ENCODE measurements at places on chromosomes 2 and 18.

- DNase-seq: no peak
These were observed 25.5 kb upstream of the RALBP1 start for GRCh38 chr18:9449600-9450414.

GRCh38 chr2:45891719-45892424 lies 240.4 kb downstream of the PRKCE start:
- DNase-seq: no peak

- no peak for DNase-seq
These were observed 5.6 kb upstream of the ASB1 start for GRCh38 chr2:238420878-238421694.

- peak; percentile 3 for DNase-seq
These were observed at the start of gene IGFBP2 for GRCh38 chr2:216632952-216633615. TSS of gene IGFBP2 (plus strand) at chr2:216633420. CDS start at chr2:216633524, 104 bp downstream.

GRCh38 chr2:65369574-65369973 lies 62.8 kb downstream of the SPRED2 start:
- no peak for DNase-seq

DNA sequence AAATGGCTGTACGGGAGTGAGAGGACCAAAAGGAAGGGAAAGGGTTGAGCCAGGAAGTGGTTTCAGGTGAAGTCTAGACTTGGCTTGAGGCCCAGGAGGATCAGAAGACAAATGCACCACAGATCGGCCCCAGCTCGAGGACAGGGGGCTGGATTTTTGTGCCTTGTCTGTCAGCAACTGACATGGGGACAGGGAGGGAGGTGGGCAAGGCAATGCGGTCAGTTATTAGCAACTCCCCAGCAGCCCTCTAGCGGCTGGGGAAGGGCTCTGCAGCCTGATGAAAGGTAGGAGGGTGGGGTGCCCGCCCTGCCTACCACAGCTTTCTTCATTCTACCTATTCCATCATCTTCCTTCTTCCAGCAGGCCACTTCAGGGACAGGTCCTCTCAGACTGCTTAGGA lies 50.0 kb downstream of the CPO start:
- DNase-seq: no peak

DNA sequence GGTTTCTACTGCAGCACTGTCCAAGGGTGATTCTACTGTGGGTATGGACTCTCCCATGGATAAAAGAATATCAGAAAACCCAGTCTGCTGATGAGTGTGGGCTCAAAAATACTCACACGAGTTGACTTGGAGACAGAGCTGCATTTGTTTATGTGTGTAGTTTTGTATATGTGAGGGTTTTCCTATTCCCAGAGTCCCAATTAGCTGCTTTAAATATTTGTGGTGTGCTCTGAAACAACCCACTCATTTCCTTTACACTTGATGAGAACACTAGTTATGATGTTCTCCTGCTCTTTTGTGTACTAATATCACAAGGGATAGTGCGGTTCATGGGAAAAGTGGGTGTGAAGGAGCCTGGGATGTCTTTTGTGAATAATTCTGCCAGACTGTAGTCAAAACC lies 337.3 kb downstream of the PLCL1 start:
- DNase-seq: no peak

GRCh38 chr2:30446602-30447148 lies 371 bp upstream of the LCLAT1 start:
- no peak for DNase-seq

- DNase-seq: no peak
These were observed 27.3 kb upstream of the TMX3 start for GRCh38 chr18:68742206-68742605.

All from stimulated activated CD8-positive, alpha-beta memory T cell treated with anti-CD3 and anti-CD28 coated beads, Interleukin-7, amount 100 ng/mL, for 24 hours (primary cell).